Iris pigment epithelial cell (primary cell): ENCODE measurements at places on chromosomes 13 and 19.

DNA sequence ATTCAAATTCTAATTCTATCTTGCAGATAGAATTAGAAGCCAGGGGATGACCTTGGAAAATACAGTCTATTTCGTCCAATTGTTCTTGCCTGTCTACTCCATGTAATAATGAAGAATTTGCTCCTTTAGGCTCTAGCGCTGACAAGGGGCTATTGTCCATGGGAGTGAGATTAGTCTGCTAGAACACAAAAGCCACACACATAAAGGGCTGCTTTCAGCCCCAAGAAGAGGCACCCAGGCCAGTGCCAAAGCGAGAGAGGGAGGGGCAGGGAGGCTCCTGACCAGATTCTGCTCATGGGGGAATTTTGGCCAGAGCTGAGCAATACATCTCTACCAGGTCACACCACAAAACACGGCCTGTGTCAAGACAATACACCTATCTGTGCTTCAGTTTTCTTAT is 1306.9 kb downstream of the UQCRFS1 start:
- no peak for DNase-seq

DNA sequence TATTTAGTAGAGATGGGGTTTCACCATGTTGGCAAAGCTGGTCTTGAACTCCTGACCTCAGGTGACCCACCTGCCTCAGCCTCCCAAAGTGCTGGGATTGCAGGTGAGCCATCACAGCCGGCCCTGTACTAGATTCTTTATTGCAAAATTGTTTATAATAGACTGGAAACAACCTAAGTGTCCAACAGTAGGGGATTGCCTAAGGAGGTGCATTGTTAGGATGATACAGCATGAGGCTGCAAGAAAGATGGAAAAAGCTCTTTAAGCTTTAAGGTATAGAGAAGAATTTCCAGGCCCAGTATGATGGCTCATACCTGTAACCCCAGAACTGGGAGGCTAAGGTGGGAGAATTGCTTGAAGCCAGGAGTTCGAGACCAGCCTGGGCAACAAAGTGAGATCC is 8.2 kb downstream of the BCAT2 start:
- no peak for DNase-seq

DNA sequence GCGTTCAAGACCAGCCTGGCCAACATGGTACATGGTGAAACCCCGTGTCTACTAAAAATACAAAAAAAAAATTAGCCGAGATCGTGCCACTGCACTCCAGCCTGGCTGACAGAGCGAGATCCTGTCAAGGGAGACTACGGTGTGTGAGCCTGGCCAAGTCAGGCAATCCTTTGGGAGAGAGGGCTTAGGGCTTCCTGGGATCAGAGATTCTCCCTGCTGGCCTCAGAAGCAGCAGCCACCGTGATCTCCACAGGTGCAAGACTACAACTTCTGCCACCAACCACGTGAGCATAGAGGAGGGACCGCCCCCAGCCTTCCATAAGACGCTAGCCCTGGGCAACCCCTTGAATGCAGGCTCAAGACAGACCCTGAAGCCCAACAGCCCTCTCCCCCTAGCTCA is 7.6 kb downstream of the MFSD12 start:
- no peak for DNase-seq

DNA sequence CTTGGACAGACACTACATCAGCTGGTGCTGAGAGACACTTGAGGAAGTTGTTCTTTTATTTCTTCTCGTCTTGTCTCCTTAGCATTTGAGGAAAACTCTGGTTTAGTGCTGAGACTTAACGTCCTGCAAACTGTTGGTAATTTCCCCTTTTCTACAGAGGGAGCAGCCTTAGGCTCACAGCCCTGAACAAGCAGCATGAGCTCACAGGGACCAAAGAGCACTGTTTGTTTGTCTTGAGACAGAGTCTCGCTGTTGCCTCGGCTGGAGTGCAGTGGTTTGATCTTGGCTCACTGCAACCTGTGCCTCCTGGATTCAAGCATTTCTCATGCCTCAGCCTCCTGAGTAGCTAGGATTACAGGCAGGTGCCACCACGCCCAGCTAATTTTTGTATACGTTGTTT is 5.5 kb downstream of the ZNF805 start:
- DNase-seq: no peak

- DNase-seq: peak; percentile 55
Measured at GRCh38 chr19:35756377-35757230, at the start of gene HSPB6. TSS of gene HSPB6 (minus strand) at chr19:35757029. CDS start at chr19:35757008, 21 bp downstream.
